ENCODE measurements at places on chromosomes 3 and 15.

- DNase-seq = no peak
- peaks cover 7% of the 10 kb centered on the region for H3K27me3 ChIP-seq
- H3K4me3 ChIP-seq = no peak overlapping the region
- H3K27ac ChIP-seq = no peak overlapping the region
- no peaks in the 10 kb centered on the region for H3K4me1 ChIP-seq
- no peaks in the 10 kb centered on the region for H3K36me3 ChIP-seq
Observed at GRCh38 chr15:92753591-92753990, 98.0 kb upstream of the FAM174B start.

- peaks cover 12% of the 10 kb centered on the region for H3K4me1 ChIP-seq
- H3K27ac ChIP-seq = no peak overlapping the region
- DNase-seq = no peak
- peaks cover 31% of the 10 kb centered on the region for H3K27me3 ChIP-seq
Observed at GRCh38 chr15:70267879-70268278, 170.2 kb upstream of the TLE3 start.

GRCh38 chr3:66464512-66464894 lies 36.3 kb downstream of the LRIG1 start:
- no peak for DNase-seq
- H3K4me3 ChIP-seq = no peak overlapping the region
- peaks cover 27% of the 10 kb centered on the region for H3K36me3 ChIP-seq
- H3K4me1 ChIP-seq = peaks cover 32% of the 10 kb centered on the region

DNA sequence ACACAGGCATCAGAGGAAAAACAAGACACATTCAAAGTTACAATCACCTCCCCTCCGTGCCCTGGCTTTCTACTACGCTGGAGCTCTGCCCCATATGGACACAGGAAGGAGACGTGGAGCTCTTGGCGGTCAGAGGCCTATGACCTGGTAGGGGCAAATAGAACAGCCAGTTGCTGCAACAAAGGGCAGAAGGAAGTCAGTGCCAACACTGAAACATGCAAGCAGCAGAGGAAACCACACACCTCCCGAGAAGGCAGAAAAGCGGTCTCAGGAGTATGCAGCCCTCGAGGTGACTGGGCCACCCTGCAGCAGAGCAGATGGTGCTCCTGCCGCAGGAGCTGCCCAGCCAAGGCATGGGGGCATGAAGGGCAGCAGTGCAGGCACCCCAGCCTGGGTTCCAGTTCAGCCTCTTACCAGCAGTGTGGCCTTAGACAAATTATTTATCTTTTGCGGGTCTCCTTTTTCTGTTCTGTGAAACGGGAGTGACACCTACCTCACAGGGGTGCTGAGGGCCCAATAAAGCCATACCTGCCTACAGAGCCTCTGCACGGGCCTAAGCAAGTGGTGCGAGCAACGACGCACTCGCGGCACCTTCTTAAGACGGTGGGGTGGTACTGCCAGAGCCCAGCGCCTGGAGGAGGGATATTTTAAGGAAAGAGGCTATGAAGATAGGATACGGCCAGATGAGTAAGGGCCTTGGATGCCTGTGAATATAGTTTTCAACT lies 8.6 kb downstream of the ZXDC start:
- no peaks in the 10 kb centered on the region for H3K27me3 ChIP-seq
- no peak for DNase-seq
- H3K27ac ChIP-seq = no peak overlapping the region

GRCh38 chr3:129663045-129663446 lies 56.6 kb upstream of the PLXND1 start:
- peaks cover 1% of the 10 kb centered on the region for H3K36me3 ChIP-seq
- peaks cover 6% of the 10 kb centered on the region for H3K4me1 ChIP-seq

DNA sequence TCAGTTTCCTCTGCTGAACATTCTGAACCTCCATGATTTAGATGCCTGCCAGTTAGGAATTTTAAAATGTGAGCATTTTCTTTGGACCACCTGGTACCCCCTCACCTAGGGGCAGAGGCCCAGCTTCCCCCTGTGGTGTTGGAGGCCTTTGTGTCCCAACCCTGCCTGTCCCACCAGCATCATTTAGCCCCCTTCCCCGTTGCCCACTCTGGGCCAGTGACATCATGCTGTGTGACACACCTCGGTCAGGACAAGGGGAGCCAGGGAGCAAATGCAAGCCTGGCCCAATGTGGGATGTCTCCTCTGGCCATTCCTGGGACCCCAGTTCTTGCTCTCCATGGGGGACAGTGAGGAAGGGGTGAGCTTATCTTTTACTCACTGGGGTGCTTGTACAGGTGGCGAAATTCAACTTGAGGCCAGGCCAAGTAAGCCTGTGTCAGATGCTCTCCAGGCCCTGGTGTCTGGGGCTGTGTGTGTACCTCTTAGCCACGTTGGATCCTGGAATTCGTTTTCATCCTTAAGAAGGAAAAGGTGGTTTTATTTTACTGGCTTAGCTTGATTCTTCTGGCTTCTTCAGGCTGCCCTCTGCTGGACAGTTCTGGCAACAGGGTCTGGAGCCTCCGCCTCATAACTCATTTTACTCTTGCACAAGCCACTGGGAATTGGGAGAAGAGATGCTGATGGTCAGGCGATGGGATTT lies 49.7 kb upstream of the MYZAP start:
- no peaks in the 10 kb centered on the region for H3K4me1 ChIP-seq
- no peaks in the 10 kb centered on the region for H3K36me3 ChIP-seq
- no peak overlapping the region for H3K4me3 ChIP-seq

- H3K27me3 ChIP-seq = no peaks in the 10 kb centered on the region
- H3K4me3 ChIP-seq = no peak overlapping the region
- peaks cover 11% of the 10 kb centered on the region for H3K36me3 ChIP-seq
Observed at GRCh38 chr15:75565062-75565970, 13.8 kb downstream of the PTPN9 start.
